Suprapubic skin (tissue), 4 donors: ENCODE measurements at places on chromosomes 7 and 10. TPM values are rescaled to one million over a fixed set of nuclear protein-coding genes. Genes with fewer than 3 reads are reported as not detected.

The CTTNBP2 gene
- total RNA-seq = 4.3 TPM

The NSUN6 gene
- 14.2 TPM for total RNA-seq

The RARRES2 gene
- 17.5 TPM for total RNA-seq

The GPR15LG gene
- 19.3 TPM for total RNA-seq

The STK31 gene
- not detected for total RNA-seq

The PRSS37 gene
- total RNA-seq = not detected

The PRPS1L1 gene
- not detected for total RNA-seq

The INA gene
- not detected for total RNA-seq

The TEX47 gene
- total RNA-seq = not detected

The TRIM50 gene
- total RNA-seq = 0.30 TPM

The BAG3 gene
- 79.8 TPM for total RNA-seq

The HKDC1 gene
- 0.15 TPM for total RNA-seq

The TFEC gene
- 0.39 TPM for total RNA-seq

The RHOBTB1 gene
- 4.0 TPM for total RNA-seq

The CALHM3 gene
- not detected for total RNA-seq

The GDF2 gene
- not detected for total RNA-seq

The IFIT1 gene
- 2.5 TPM for total RNA-seq

The CUL2 gene
- 18.3 TPM for total RNA-seq

The FXYD4 gene
- not detected for total RNA-seq

The CYP26C1 gene
- not detected for total RNA-seq

The ANKRD30A gene
- total RNA-seq = not detected

The LBX1 gene
- not detected for total RNA-seq

The FBXO24 gene
- 0.47 TPM for total RNA-seq

The GHITM gene
- total RNA-seq = 125 TPM

The METTL27 gene
- not detected for total RNA-seq

The IDI2 gene
- not detected for total RNA-seq

The SDK1 gene
- total RNA-seq = 8.4 TPM

The CCL26 gene
- total RNA-seq = not detected

The PLEKHS1 gene
- 0.38 TPM for total RNA-seq

The RBM20 gene
- total RNA-seq = 18.6 TPM

The PRTFDC1 gene
- total RNA-seq = 0.76 TPM

The EBF3 gene
- total RNA-seq = 4.2 TPM

The DKK1 gene
- total RNA-seq = 17.5 TPM

The PLPP4 gene
- not detected for total RNA-seq

The LANCL2 gene
- total RNA-seq = 13.6 TPM

The NEURL1 gene
- not detected for total RNA-seq

The SLC13A1 gene
- not detected for total RNA-seq

The ADRB1 gene
- 1.1 TPM for total RNA-seq

The CACNA2D1 gene
- 9.3 TPM for total RNA-seq

The BMPER gene
- 0.89 TPM for total RNA-seq

The DGKI gene
- 1.8 TPM for total RNA-seq

The HTRA1 gene
- total RNA-seq = 55.2 TPM

The KLLN gene
- total RNA-seq = 0.34 TPM

The DEPP1 gene
- 42.2 TPM for total RNA-seq

The AP1S1 gene
- 42.5 TPM for total RNA-seq

The GRM3 gene
- not detected for total RNA-seq

The HABP2 gene
- not detected for total RNA-seq

The DDX21 gene
- 46.4 TPM for total RNA-seq

The CTNNA3 gene
- 0.08 TPM for total RNA-seq
